ENCODE measurements at places on chromosomes 7 and 10.
A peak's percentile ranks its signal among the peaks of the same experiment; 100 is the strongest.

DNA sequence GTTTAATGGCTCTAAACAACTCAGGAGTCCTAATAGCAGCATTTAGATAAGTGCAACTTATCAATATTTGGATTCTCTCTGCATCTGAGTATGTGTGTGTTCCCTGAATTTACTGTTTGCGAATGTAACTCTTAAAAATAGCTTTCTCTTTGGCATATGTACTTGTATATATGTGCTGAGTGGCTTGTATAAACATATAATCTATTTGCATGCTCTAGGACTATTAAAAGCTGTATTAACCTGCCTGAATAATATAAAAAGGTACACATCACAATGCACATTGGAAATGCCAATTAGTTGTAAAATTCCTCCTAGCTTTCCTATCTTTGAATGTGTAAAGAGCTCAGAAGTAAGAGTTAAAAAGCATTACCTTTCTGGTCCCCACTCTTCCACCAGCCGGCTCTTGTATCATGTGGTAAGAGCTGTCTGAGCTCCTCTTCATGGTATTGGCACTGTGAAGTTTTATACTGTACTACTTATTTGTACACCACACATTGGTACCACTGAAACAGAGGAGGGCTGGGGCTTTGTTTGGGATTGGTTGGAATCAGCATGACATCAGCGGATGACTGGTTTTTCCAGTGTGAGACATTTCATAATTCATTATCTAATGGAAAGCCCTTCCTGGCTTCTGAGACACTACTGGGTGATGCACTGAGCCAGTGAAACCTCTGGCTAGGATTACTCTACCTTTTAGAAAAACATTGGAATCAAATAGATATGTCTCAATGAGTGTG, at the start of gene INHBA:
TSS of gene INHBA (minus strand) at position 456 of the 737 bp plus-strand sequence. CDS start 2,716 bp downstream, outside the sequence.
- no peak for DNase-seq

DNA sequence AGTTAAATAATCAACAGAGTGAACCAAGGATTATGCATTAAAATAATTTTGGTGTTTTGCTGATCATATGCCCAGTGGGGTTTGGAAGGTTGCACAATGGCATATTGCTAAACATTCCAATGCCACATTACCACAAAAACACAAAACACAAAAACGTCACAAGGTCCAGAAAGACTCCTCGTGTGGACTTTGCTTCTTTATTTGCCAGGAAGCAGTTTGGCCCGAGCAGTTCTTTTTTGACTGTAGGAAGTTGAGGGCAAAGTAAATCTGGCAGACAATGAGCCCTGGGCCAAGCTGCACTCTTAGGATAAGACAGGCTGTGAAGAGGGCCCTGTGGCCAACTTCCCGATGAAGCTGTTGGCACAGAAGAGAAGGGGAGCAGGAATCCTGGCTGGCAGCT, 39.2 kb upstream of the SLC35B4 start:
- DNase-seq = no peak

- peak; percentile 37 for DNase-seq
These were observed 10.6 kb downstream of the HABP2 start for GRCh38 chr10:113563306-113564088.

- no peak for DNase-seq
These were observed 54.7 kb upstream of the AFAP1L2 start for GRCh38 chr10:114458955-114459354.

- DNase-seq = no peak
These were observed 46.0 kb downstream of the ST7 start for GRCh38 chr7:116999311-116999710.

DNA sequence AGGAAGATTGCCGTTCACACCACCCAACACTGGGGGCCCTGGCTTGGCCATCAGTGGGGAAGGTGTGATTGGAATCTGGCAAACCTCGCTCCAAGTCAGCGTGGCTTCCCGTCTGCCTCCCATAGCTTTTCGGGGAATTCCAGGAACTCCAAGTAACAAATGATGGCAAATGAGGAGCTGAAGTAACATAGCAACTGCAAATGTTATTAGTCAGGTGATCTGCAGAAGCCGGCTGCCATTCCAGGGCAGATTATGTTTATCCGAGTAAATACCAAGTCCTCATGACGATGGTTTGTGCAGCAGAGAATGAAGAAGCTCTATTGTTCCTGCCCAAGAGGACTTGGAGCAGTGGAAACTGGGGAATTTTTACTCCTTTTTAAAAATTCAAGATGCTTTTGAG, 270.5 kb upstream of the PODXL start:
- no peak for DNase-seq

- no peak for DNase-seq
These were observed 47.5 kb downstream of the CTBP2 start for GRCh38 chr10:125112697-125113494.
